HT1080 (cell line): ENCODE measurements at places on chromosomes 5 and 9.

DNA sequence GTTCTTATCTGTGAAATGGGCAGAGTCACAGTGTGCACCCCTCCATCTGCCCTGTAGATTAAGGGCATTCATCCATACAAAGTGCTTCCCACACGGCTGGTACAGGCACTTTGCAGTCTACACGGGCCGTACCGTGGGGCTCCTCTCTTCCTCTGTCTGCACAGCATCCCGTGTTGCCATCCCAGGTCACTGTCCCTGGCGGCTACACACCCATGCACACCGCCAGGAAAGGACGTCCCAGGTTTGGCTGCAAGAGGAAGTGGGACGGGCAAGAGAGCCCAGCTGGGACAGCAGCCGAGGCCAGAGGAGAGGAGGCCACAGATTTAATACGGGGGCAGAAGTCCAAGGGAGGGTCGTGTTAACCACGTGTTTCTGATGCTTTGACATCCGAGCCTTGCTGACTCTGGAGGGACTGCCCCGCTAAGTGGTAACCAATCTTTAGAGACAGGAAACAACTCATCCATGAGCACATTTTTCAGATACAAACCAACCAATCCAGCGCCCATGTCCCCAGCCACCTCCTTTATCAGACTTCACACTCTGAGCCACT, 120.0 kb downstream of the ZNF354C start:
- DNase-seq = no peak

GRCh38 chr9:86349271-86349670, 4.9 kb downstream of the TUT7 start:
- no peak for DNase-seq

DNA sequence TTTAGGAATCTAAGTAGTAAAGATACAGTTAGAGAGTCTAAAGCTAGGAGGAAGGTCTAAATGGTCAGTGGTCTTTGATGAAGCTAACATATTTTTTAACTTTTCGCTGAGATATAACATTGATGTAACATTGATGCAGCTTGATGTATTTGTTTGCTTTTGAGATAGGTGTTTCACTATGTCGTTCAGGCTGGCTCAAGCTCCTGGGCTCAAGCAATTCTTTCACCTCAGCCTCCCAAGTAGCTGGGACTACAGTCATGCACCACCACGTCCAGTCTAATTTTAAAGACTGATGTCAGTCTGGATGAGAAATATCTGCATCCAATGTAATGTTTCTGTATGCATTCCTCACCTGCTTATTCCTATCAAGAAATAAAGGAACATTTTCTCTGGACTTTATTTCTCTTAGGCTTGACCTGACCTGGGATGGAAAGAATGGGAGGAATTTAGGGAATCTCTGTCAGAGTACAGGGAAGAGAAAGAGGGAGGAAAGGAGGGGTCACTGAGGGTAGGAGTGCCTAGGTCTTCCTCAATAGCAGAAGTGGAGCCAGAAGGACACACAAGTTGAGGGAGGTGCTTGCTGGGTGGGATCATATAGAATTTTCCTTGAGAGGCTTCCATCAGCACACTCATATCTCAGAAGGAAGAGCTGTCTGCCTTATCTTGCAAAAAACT, 101.5 kb upstream of the GPBP1 start:
- DNase-seq = no peak

DNA sequence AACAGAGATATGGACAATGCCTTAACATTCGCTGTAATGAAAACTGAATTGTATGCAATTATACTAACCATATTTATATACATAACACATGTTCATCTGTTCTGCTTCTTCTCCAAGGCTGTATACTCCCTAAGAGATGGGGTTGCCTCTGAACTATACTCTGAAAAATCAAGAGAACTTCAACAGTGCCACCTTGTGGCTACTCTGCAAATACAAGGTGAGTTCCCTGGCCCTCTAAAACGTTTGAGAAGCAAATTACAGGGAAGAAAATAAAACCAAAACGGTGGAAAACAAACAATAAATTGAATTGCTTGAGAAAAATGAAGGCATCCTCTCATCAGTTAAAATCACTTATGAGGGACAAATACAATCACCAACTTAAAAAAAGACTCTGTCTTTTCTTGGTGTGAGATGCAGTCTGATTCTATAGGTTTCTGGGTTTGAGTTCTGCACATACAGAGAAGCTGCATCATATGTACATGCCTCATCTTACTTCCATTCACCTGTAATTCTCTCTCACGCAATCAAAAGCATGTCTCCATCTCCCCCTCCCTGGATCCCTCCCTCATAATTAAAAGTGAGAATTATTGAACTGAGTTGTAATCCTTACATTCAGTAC, 98.6 kb downstream of the FBXW11 start:
- DNase-seq = peak; percentile 54

GRCh38 chr9:71965403-71965802, 54.0 kb downstream of the C9orf85 start:
- DNase-seq = no peak

GRCh38 chr9:25418974-25419373, 259.3 kb downstream of the TUSC1 start:
- peak; percentile 29 for DNase-seq

GRCh38 chr5:127298656-127299055, 8.1 kb downstream of the MEGF10 start:
- no peak for DNase-seq

- no peak for DNase-seq
These were observed 2.9 kb downstream of the P4HA2 start for GRCh38 chr5:132224716-132225115.

DNA sequence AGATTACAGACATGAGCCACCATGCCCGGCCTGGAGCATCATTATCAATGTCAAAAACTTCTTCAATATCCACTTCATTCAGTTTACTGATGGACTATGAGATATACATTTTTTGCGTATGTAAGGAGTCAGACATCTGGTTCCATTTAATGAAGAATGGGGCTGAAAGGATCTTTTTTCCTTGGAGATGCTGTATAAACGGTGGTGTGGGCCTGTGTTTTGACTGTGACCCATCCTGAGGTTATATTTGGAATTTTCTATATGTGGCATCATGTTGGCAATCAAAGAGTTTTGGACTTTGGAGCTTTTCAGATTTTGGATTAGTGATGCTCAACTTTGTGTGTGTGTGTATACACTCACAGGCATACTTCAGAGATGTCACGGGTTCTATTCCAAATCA, 85.7 kb upstream of the FBXL17 start:
- no peak for DNase-seq

- no peak for DNase-seq
These were observed 364.1 kb downstream of the BRINP1 start for GRCh38 chr9:119005162-119005561.

GRCh38 chr5:122515709-122516431, 203.8 kb downstream of the SNCAIP start:
- DNase-seq = peak; percentile 58

DNA sequence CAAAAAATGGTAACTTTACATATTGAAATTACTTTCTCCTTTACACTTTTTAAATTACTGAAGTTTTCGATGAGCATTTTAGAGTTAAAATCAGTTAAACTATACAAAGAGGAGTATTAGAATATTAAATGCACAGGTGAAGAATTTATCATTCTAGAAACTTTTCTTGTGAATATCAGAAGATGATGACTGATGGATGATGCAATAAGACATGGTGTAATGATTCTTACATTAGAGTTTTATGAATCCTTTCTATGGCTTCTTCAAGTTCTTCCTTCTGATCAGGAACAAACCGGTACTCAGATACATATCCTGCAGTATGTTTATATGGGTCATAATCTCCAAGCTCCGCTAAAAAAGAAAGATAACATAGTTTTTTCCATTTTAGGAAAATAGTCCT, 154.4 kb downstream of the EPB41L4A start:
- DNase-seq = no peak

GRCh38 chr5:118692811-118693342, 295.5 kb downstream of the DTWD2 start:
- no peak for DNase-seq

DNA sequence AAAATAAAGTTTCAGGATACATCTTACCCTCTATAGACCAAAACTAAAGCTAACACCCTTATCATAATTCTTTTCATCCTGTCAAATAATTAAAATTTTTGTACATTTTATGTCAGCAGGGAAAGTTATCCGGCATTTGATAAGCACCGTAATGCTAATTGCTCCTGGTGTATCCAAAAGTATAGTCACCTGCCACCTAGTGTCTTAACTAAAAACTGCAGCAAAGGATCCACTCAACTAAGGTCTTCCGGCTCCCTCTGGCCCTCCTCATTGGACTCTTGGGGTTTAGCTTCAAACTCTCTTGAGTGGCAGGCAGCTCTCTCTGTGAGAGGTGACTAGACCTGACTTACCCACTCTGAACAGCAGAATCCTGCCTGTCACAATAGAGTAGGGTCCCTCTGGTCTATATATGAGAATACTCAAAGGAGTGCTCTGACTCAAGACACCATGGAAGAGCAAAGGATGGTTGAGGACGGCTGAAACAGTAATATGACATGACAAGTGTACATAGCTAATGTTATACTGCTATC, 60.4 kb upstream of the CAST start:
- peak; percentile 69 for DNase-seq

GRCh38 chr5:21199087-21199486, 1211.1 kb upstream of the CDH18 start:
- DNase-seq = no peak

GRCh38 chr5:37900692-37901091, 60.9 kb upstream of the GDNF start:
- DNase-seq = peak; percentile 54

GRCh38 chr9:10366171-10366779, 246.5 kb downstream of the PTPRD start:
- peak; percentile 44 for DNase-seq

DNA sequence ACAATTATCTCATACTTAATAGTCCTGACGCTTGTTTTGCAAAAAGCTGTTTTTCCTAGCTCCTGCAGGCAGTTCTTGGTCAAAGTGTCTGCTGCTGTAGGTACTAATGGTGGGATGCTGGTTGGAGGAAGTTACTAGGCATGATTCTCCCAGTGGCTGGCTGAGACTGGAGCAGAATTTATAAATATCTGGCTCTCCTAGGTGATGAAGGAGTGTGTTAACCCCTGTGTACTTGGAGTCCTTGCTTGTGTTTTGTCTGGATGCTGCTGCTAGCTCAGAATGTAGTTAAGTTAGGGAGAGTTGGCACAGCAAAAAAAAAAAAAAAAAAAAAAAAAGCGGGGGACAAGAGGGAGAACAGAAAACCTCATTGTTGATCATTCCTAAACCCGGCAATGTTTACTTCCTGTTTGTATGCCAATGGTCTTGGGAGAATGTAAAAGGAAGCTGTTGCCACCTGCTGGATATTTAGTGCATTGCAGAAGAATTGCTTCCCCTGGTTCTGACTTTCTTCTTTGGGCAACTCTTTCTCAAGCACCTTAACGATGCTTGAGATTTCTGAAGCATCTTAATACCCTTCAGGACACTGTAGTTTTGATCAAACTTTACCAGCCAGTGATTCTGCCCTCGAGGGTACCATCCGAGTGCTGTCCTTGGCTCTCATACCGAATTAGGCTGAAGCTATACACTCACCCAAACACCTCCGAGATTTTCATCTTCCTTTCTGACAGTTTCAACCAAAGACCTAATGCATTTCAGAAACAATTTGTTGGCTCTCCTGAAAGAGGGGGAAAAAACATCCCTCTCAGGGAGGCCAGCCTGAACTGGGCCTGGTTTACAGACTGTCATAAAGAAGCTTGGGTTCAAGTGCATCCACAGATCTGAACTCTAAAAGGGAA, 71.7 kb upstream of the WWC1 start:
- peak; percentile 77 for DNase-seq

DNA sequence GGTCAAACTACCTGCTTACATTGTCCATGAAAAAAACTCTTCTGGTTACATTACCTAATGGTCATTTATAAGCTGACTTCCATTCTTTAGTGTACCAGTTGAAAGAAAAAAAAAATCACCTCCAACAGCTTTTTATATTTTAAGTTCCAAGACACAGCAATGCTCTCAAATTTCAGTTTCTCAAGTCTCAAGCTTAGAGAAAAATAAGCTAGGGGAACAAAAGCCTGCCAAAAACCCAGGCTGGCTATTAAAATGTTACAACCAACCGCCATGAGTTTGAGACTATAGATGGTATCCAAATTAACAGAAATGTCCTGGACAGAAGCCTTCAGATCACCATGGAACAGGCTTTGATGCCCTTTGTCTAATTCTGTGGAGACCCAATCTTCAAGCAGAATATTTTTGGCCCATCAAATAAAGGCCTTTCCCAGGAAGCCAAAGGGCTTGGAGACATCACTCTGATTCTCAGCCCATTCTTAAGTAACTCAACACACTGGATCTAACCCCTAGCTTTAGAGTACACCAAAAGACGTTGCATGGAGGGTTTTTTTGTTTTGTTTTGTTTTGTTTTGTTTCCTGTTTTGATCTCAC, 343.7 kb downstream of the GLIS3 start:
- no peak for DNase-seq

DNA sequence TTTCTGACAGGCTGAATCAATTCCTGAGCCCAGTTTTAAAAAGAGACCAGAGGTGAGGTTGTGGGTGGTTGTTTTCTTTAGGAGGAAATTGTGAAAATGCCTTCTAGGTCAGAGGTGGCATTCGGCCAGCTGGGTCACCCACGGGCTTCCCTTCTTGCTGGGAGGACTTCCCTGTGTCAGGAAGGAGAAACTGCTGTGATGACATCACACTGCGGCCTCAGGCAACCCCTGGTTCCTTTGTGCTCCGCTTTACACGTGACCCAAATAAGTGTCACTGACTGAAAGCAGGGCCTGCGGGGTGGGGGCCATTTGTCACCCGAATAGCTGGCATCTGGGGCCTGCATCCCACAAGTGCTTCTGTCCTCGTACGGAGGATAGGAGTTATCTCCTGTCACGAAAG, 39.7 kb downstream of the FABP6 start:
- no peak for DNase-seq

DNA sequence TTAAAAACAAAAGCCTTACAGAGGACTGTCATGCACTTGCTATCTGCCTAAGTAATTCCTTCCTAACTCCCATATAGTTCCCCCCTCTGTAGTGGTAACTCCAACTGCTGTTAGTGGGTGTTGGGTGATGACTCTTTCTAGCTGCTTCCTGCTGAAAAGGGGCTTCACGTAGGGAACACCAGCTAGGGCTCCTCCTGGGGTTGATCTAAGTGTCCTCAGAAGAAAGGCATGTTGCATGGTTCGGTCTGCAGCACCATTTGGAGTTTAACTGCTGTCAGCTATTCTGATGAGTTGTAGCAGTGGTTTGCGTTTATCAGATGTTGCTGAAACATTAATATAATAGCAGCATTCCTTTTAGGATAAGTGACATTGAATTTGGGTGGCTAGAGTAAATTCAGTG, 281.9 kb upstream of the TUSC1 start:
- no peak for DNase-seq

GRCh38 chr5:39420482-39421145, 4.2 kb downstream of the DAB2 start:
- DNase-seq = peak; percentile 91

GRCh38 chr5:132405646-132406045, 36.1 kb downstream of the SLC22A5 start:
- DNase-seq = no peak

GRCh38 chr5:178411083-178411482, 178.5 kb upstream of the PHYKPL start:
- no peak for DNase-seq

DNA sequence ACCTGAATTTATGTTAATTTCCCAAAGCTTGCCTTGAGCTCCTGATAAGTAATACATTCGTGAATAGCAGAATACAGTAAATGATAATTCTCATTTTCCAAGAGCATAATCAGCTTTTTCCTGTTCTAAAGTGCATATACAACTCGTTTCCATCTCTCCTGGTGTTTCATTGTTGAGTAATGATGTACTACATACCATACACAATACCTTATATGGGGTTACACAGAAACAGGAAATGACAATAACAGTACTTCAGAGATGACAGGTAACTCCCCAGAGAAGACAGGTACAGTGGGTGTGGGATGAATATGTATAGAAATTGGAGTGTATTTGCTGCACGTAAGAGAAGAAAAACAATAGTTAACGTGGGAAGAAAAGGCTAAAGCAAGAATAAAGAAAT, 287.1 kb downstream of the TENT4A start:
- no peak for DNase-seq
